ENCODE measurements at places on chromosomes 16 and 17.

DNA sequence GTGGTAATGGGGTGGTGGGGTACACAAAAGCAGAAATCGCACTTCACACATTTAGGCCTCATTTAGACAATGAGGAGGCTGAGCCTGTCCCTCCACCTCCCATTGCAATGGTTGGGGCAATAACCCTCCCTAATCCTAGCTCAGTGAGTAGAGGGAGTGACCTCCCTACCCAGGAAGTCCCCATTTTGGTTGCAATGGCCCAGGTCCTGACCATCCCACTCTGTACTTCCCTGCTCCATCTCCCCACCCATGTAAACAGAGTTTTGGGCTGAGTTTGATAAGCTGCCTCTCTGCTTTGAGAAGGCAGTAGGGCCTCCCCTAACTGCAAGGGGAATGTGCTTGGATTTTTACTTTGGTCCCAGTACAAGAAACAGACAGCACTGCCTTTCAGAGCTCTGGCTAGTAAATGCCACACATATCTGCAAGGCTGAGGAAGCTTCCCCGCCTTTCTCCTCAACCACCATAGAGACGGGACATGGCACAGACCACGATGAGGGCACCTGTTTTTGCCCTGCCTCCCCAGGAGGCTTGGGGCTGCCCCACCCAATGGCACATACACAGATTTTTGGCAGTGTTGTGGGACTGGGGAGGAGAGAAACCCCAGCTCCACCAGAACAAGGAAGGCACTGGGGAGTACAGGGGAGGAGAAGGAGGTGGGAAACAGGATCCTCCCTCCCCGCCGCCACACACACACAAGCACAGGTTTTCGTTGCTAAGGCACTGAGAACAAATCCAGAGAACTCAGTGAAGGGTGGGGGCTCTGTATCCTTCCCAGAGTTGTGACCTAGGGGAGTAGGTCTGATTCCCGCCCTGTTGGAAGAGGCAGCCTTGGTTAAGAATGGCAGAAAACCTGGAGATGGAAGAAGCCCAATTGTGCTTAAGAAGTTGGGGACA lies 7.3 kb downstream of the VAT1 start:
- DNase-seq = no peak

GRCh38 chr17:74249590-74250270 lies 24.3 kb upstream of the DNAI2 start:
- DNase-seq = no peak

GRCh38 chr17:14741491-14741890 lies 440.6 kb downstream of the HS3ST3B1 start:
- DNase-seq = no peak

DNA sequence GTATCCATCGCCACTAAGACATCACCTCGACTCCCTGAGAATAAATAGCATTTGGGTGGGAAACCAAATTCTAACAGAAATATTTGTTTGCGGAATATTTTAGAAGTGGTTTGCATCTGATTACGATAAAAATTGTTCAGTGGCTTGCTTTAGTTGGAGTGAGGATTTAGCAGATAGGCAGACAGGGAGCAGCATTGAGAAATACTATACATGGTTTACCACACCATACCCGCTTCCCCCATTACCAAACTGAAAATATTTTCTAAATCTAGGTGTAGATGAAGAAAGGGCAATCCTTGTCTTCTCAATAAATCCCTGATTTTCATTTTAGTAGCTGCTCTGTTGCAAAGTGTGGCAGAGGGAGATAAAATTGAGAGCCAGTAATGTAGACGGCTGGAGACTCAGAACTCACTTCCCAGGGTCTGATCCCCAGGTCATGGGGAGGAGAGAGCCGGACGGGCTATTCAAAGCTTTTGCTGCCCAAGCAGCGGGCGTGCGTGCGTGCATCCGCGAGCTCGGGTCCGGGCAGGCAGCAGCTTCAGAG lies 808 bp upstream of the BAHCC1 start:
- no peak for DNase-seq

DNA sequence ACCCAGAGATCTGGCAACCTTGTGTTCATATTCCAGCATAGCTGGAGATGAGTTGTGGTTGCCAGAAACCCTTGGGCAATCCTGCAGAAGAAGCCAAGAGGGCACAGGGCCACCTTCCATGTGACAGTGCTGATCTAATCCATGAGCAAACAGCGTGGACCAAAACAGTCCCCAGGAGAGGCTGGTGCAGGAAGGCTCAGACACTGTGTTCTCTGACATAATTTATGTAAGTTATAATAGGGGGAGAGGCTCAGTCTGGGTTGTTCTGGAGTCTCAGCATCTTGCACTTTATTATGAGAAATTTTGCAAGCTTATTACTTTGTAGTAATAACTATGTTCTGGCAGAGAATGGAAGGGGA lies 273.9 kb downstream of the HAPSTR1 start:
- DNase-seq = no peak

- no peak for DNase-seq
Observed at GRCh38 chr16:47047524-47048203, 74.2 kb upstream of the DNAJA2 start.

GRCh38 chr16:68972720-68973119 lies 129.4 kb downstream of the TANGO6 start:
- DNase-seq = no peak

GRCh38 chr17:32940706-32941390 lies 12.9 kb downstream of the TMEM98 start:
- DNase-seq = no peak

GRCh38 chr16:29962344-29962994 lies 590 bp downstream of the TMEM219 start:
- no peak for DNase-seq

- peak; percentile 14 for DNase-seq
Observed at GRCh38 chr17:39867084-39867879, 720 bp upstream of the ZPBP2 start.

GRCh38 chr16:67530013-67530939 lies 1.6 kb downstream of the RIPOR1 start:
- DNase-seq = no peak

- no peak for DNase-seq
Observed at GRCh38 chr17:27256225-27257030, 37.5 kb upstream of the WSB1 start.

DNA sequence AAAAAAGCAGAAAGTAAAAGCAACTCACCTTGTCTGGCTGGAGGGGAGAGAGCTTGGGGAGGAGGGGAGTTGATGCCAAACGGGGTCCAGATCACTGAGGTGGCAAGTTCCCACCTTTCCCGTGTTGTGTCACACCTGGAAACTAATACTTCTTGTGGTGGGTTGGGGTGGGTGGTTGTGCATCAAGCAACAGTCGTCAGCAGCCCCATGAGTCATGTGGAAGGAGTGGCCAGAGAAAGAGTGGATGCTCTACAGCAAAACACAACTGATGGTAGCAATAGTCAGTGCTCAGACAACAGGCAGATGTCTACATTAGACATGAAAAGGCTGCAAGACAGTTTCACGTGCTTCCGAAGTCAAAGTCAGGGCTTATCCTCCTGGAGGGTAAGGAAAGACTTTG lies 35.4 kb downstream of the ARSG start:
- no peak for DNase-seq

DNA sequence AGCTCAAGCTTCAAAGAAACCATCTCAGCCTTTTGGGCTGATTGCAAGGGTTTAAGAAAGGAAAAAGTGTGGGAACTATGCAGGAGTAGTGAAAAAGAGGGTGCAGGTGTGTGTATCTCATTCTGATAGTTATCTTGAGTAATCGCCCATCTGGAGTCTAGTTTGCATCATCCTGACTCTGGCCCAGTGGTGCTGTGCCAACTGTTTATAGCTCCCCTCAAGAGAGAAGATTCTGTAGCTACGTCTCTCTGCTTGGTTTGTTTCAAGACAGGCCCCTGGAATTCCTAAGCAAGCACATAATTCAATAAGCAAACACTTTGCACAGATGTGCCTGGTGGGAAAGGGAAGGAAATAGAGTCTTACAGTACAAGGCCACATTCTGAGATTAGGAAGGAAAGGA lies 144.4 kb downstream of the HAPSTR1 start:
- no peak for DNase-seq

DNA sequence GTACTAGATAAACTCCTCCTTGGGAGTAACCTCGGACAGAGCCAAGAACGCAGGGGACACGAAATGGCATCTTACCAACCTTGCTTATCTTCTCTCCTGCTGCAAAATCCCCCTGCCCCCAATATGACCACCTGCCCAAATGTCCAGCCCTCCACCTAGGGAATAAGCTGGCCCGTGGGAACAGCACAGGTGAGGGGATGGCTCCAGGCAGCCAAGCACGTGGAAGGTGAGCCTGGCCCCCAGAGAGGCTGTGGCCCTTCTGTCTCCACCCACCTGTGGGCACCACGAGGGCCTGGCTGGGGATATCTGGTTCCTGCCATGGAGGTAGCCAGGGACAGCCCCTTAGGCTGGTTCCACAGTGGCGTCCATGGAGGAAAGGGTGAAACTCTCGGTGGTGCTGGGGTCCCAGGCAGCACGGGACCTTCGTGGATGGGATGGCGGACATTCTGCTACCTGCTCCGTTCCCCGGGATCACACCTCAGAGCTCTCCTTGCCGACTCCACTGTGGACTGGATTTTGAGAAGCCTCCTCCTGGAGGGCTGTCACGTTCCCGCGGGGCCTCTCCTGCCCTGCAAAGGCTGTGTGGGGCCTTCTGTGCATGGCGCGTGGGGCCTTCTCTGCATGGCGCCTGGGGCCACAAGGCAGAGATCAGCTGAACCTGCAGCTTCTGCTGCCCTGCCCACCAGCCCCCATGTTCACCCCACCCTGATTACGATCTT lies 388.5 kb upstream of the TNRC6C start:
- no peak for DNase-seq

DNA sequence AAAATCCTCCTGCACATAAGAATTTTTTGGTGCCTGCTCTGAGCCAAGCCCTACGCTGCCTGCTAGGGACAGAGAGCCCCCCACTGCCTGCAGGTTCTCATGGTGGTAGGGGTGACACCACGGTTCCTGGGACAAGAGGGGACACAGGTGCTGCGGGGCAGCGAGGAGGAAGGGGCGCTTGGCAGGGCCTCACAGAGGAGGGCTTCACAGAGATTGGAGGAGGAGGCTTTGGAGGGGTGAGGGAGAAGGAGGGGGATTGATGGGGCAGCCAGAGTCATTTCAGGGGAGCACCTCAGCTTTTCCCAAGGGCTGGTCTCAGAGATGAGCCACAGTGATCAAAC lies 29.8 kb upstream of the GSG1L start:
- no peak for DNase-seq

DNA sequence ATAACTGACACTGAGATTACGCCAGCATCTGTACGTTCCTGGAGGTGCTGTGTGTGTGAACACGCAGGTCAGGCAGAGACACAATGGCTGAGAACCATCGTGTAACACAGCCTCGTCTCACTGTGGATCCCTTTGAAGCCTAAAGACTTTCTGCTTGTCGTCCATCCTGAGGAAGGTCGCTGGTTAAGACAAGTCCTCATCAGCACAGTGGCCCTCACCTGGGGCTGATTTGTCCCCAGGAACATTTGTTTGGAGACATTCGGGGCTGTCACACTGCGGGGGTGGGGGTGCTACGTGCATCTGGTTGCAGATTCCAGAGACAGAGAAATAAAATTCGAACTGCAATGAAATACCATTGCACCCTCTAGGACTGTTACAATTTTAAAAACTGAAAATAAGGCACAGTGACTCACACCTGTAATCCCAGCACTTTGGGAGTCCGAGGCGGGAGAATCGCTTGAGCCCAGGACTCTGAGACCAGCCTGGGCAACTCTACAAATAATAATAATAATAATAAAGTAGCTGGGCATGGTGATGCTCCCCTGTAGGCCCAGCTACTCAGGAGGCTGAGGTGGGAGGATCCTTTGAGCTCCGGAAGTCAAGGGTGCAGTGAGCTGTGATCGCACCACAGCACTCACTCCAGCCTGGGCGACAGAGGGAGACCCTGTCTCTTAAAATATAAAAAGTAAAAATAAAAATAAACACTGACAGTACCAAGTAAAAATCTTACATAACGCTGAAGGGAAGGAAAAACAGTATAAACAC lies 112.0 kb upstream of the METRNL start:
- no peak for DNase-seq

DNA sequence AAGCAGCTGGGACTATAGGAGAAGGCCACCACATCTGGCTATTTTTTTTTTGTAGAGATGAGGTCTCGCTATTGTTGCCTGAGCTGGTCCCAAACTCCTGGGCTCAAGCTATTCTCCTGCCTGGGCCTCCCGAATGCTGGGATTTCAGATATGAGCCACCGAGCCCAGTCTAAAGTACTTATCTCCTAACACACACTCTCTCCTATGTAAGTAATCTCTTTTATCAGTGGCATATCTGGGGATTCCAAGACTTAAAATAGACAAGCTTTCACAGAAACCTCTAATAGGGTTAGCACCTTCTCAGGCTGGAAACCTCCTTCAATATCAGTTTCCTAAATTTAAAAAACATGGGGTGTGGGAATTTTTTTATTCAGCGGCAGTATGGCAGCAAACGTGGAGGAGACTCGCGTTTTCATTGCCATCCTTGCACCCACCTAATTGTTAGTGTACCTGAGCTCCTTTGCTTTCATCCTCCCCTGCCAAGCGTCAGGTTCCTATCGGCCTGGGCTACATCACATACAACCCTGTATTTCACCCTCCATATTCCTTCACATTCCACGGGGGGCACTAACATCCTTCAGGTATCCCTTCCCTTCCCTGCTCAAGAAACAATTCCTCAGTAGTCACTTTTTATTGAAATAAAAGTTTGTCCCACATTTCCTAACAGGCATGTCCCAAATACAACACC lies 1.1 kb downstream of the EZH1 start:
- no peak for DNase-seq

DNA sequence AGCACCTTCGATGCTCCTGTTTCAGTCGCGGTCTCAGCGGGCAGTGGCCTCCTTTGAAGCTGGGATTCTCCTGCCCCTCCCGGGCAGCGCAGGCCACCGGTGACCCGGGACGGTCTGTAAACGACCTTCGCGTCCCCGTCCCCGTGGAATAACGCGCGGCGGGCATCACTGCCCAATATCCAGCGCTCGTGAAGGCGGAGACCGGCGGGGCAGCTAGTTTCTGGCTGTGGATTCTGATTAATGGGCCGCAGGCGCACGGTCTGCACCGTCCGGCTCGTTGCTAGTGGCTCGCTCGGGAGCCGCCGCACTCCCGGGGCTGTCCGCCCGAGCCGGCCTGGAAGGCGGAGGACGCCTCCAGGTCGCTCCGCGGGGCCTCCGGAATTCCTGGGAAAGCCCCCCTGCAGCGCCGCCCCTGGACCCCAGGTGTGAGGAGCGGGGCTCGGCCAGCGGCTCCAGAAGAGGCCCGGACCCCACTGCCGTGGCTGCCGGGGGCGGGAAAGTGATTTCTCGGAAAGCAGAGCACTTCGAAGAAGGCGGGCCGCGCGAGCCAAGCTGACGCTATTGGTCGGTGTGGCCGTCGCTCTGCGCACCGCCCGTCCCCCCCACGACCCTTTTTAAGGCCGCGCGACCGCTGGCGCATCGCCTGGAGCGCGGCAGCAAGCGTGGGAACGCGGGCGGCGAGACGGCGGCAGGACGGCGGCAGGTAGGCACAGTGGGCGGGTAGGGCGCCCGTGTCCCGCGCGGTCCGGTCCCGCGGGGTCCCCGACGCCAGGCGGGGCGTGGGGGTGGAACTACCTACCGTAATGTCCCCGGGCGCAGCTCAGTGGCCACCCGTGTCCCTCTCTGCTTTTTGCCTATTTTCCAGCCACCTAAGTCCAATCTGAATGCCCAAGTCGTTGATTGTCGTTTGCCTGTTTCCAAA lies at the start of gene IRF8:
Gene IRF8, plus strand, starts transcription at position 642 of the 922 bp plus-strand sequence. CDS start 3,854 bp downstream, outside the sequence.
- peak; percentile 58 for DNase-seq

GRCh38 chr17:78107457-78107856 lies 21.1 kb downstream of the TMC6 start:
- no peak for DNase-seq
